ENCODE measurements at places on chromosomes 12 and 14.

DNA sequence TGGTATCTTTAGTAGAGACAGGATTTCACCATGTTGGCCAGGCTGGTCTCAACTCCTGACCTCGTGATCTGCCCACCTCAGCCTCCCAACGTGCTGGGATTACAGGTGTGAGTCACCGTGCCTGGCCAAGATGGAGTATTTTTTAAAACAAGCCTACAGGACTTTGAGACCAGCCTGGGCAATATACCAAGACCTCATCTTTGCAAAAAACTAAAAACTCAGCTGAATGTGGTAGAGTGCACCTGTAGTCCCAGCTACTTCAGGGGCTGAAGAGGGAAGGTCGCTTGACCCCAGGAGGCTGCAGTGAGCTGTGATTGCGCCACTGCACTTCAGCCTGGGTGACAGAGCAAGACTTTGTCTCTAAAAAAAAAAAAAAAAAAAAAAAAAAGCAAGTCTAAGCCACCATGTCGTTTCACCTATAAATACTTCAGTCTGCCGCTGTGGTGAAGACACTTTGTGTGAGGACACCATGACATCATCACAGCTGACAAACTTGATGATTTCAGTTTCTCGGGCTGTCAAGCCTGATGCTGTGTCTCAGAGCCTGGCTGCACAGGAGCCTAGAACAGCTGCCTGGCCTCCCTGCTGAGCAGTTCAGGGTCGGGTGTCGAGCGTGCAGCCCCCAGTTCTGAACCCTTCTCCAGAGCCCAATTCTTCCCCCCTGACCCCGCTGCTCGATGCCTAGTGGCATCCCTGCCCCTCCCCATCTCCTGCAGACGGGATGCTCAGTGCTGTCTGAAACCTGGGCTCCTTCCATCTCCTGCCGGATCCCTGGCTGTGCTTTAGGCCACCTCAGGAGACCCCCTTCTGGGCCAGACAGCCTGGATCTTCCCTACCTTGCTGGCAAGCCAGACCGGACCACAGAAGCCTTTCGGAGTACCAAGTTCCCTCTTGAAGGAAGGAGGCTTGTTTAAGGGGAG, 119.2 kb upstream of the EVL start:
- no peak for DNase-seq

GRCh38 chr12:104680070-104680469, 223.3 kb downstream of the CHST11 start:
- DNase-seq, result no peak

DNA sequence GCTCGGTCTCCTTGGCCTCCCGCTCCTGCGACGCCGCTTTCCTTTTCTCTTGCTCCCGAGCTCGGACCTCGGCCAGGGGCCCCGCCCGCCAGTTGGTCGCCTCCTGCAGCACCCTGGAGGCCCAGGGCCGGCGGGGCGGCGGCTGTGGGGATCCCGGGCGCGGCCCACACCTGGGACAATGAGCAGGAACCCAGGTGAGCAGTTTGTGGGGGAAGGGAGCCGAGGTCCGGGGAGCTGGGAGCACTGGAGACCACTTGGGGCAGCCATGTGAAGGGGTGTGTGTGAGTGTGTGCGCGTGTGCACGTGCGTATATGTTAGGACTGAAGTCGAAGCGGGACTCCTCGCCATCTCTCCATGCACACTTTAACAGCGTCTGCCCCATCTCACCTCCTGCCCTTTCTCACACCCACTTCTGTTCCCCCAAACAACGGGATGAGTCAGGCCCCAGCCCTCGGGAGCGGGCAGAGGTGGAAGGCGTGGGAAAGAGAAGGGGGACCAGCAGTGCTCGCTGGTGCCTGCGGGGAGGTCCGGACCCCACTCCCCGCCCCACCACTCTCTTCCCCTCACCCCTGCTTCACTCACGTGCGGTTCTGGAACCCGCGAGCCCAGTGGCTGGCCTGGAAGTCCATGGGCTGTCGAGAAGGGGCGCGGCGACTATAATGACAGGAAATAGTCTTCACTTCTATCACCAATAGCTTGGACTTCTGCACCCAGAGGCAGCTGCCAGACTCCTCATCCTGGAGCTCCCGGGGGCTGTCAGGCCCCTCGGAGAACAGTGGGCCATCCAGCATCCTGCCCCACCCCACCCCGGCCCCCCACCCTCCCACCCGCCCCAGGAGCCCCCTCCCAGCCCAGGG, 450 bp downstream of the DDN start:
- DNase-seq, result no peak

- no peak for DNase-seq
Measured at GRCh38 chr12:44015333-44015941, 179.6 kb downstream of the TMEM117 start.

Measured in stimulated activated CD8-positive, alpha-beta memory T cell treated with anti-CD3 and anti-CD28 coated beads, Interleukin-7, amount 100 ng/mL, for 24 hours (primary cell).